Adipocyte (in vitro differentiated cells): ENCODE measurements at places on chromosomes 7 and 10.
A peak's percentile ranks its signal among the peaks of the same experiment; 100 is the strongest.

- DNase-seq, result peak; percentile 86
Measured at GRCh38 chr10:91340613-91341362, 69.4 kb upstream of the HECTD2 start.

DNA sequence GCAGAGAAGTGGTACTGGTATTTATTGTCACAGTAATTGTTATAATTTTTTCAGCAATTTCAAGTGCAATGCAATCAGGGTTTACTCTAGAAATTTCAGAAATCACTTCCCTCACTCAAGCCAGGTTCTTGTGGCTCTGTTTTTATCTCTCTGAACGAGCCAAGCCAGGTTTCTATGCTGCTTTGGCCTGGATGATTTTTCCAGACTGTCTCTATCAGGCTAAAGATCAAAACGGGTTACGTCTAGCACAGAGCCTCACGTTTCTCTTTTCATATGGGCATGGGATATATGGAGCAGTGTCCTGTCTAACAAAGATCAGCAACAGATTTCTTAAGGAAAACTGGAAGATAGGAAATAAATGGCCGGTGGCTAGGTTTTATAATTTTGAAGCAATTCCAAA is 1105.3 kb downstream of the NRG3 start:
- DNase-seq, result no peak

GRCh38 chr7:12646139-12646538 is 41.3 kb upstream of the ARL4A start:
- peak; percentile 45 for DNase-seq

- DNase-seq, result no peak
Measured at GRCh38 chr7:136102881-136103280, 125.7 kb upstream of the MTPN start.

DNA sequence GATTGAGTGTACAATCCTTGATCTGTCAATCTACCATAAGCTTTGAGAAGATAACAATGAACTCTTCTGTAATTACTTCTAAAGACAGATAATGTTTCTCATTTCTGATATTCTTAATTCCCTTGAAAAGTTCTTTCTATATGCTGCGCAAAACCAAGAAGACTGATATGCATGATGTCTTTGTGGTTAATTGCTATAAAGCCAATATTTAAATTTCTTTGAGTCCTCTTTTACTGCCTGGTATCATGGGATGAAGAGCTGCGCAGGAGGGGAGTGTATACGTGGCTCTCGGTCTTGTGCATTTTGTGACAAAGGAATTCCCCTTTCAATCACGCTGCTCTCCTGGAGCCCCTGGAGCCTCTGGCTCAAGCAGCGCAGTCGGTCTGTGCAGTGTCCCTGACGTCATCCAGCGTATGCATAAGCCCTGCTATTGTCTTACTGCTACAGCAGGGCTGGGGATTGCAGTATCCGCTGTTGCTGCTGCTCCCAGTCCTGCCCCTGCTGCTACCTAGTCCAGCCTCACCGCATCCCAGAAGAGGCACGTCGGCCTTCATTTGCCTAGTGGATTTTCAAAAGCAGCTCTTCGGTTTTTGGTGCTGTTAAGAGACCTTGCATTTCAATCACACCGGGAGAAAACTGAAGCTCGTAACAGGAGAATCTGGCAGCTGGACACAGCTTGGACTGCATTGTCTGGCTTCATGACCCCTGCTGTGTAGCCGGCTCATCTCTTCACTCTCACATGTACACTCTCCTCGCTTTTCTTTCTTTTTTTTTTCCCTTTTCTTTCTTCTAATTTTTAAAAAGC is 66.7 kb downstream of the ST7 start:
- peak; percentile 94 for DNase-seq

GRCh38 chr7:125423458-125424155 is 494.0 kb upstream of the POT1 start:
- DNase-seq, result no peak

DNA sequence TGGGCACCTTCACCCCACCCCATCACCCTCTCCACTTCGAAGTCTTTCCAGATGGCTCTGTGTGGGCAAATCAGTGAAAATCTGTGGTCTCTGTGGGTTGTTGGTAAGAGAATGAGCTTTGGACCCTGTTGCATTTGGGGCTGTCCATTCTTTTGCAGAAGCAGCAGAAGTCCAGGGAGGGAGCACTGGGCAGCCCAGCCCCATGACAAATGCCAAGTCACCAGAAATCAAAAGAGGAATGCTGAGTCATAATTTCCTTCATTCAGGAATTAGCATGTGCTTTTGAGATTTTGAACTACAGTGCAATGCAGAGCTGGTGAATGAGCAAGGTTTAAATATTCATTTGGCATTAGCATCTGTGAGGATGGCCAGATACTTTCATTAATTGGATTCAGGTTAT is 556.2 kb downstream of the LRMDA start:
- DNase-seq, result peak; percentile 65

DNA sequence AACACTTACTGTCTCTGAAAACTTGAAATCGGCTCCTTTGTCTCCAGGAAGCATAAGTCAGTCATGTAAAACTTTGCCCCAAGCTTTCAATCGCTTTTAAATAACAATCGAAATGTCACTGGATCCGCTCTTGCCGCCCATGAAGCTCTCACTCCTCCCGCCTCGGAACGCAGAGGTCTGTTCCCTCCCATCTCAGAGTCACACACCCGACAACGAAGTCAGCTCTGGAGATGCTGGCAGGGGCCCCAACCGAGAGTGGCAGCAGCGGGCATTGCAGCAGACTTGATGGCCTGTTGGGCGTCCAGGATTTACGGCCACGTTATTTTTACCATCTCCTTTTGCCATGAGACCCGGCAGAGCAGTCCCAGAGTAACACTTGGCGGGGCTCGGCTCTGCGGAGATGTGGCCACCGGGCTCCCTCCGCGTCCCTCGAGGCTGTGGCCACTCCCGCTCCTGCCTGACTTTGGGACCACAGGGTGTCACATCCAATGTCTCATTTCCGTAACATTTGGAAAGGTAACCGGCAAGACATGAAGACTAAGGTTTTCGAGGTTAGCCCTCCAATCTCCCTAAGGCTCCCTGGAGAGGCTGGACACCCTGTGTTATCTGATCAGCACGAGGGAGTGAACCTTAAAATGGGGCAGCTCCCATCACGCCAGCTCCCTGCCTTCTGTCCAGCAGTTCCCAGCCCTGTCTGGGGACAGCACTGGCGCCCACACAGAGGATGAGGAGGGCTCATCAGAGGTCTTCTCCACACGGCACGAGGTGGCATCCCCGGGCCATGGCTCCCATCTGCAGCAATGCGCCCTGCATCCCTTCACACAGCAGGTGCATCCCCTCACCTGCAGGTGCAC is 62.8 kb upstream of the ADGRA1 start:
- DNase-seq, result no peak

DNA sequence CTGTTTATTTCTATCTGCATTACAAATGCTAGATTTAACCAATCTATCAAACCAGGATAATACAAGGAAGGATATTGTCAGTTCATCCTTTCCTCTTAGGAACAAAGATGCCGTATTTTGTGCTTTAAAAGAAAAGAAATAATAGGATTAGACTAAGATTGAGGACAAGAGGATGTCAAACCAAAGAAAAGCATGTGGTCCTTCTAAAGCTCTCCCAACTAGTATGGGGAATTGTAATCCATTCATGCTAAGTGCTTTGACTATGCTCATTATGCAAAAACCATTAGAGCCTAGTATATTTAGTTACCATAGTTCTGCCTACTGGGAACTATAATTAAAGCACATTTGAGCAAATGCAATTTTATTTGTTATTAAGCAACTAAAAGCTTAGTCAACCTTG is 280.2 kb downstream of the GRM8 start:
- no peak for DNase-seq

- no peak for DNase-seq
Measured at GRCh38 chr10:62502995-62503613, 128.9 kb downstream of the ZNF365 start.

- peak; percentile 56 for DNase-seq
Measured at GRCh38 chr7:90178679-90179278, 24.5 kb downstream of the STEAP1 start.

GRCh38 chr10:37860494-37861190 is 3.2 kb upstream of the ZNF248 start:
- peak; percentile 37 for DNase-seq

GRCh38 chr7:149573519-149573918 is 75.9 kb upstream of the ZNF746 start:
- no peak for DNase-seq

GRCh38 chr10:109846832-109847231 is 76.5 kb downstream of the XPNPEP1 start:
- no peak for DNase-seq

DNA sequence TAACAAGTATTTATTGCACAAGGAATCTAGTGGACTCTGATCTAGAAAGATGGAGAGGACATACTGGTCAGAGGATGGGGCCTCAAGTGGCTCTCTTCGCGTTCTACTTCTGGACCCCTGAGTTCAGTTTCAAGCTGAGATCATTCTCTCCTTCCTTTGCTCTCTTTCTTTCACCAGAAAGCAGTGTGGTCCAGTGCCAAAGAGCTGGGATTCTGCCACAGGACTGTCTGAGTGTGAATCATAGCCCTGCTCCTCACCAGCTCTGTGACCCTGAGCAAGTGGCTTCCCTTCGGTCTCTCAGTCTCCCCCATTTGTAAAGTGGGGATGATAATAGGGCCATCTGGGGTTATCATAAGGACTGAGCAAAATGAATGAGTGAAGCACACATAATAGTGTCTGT is 715.2 kb downstream of the SUGCT start:
- DNase-seq, result peak; percentile 30

DNA sequence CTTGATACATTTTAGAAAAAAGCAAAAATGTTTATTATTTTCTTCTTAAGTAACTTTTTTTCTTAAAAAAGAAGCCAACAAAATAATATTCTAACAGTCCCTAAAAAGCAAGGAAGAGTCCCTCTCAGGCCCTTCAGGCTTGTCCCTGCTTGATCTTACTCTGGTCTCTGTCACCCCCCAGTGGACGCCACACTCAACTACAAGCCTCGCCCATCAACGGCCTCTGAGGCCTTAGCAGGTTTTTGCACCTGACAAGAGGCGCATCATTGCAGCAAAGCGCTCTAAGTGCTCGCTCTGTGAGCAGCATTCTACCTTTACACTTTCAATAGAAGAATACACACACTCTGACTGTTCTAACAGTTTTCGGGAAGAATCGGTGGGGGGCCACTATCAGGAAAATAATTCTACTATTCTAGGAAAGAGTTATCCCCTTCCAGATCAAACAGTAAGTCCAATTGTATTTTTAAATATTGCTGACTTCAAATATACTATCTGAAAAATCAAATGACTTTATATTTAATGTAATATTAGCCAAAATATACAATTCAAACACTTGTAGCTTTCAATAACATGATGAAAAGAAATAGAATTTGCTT is 139.2 kb downstream of the USP6NL start:
- peak; percentile 53 for DNase-seq

- no peak for DNase-seq
Measured at GRCh38 chr10:65413001-65413400, 1512.8 kb upstream of the LRRTM3 start.

- no peak for DNase-seq
Measured at GRCh38 chr7:44729949-44730590, 18.6 kb upstream of the ZMIZ2 start.
